ENCODE measurements at places on chromosomes 3 and 15.

DNA sequence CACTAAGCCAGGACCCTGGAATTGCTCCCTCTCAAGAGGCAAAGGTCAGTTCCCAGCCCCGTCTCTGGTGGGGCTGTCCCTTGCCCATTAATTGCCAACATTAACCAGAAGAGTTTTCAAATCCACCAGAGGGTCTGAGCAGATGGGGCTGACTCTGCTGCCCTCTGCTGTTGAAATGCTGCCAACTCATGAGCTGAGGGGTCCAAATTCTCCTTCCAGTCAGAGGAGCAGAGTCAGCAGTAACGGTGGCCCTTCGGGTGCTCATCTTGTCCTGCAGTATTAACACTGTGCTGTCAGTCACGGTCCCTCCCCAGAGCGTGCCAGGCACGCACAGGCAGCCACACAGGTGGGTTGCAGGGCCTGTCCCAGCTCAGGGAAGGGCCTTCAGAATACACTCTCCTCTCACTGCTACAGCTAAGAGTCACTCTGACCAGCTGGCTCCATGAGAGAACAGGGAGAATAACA lies 10.7 kb upstream of the SPTBN5 start:
- no peak for DNase-seq

- DNase-seq: no peak
These were observed 49.2 kb downstream of the SLCO2A1 start for GRCh38 chr3:133980550-133980949.

- no peak for DNase-seq
These were observed 5.3 kb upstream of the CALML4 start for GRCh38 chr15:68210409-68210756.

- no peak for DNase-seq
These were observed 87.9 kb upstream of the CHD2 start for GRCh38 chr15:92812271-92812670.

DNA sequence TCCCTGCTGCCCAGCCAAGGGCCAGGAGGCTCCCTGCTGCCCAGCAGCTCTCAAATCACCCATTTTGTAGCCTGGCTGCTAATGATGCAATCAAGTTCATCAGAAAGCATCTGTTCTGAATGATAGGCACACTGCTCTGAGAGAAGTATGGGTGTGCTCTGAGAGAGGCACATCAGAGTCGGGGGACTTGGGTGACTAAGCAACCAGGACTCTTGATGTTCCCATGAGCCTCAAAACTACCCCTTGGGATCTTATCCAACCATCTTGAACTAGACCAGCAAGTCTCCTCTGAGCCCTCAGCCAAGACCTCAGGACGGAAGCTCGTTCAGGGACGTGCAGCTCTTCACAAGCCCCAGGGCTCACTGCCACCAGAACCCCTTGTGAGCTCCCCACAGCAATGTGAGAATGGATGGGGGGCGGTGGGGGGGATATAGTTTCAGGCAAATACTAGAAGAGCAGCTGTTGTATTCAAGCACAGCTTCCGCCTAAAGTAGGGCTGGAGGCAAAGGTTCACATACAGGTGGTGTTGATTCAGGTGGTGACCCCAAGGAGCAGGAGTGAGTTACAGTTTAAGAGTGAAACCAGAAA lies 52.2 kb upstream of the HES1 start:
- no peak for DNase-seq

All from AG04449 (cell line).